ENCODE measurements at places on chromosomes 3 and 15.
A peak's percentile ranks its signal among the peaks of the same experiment; 100 is the strongest.

- no peak for DNase-seq
Measured at GRCh38 chr3:100257586-100257985, 3.2 kb upstream of the TBC1D23 start.

DNA sequence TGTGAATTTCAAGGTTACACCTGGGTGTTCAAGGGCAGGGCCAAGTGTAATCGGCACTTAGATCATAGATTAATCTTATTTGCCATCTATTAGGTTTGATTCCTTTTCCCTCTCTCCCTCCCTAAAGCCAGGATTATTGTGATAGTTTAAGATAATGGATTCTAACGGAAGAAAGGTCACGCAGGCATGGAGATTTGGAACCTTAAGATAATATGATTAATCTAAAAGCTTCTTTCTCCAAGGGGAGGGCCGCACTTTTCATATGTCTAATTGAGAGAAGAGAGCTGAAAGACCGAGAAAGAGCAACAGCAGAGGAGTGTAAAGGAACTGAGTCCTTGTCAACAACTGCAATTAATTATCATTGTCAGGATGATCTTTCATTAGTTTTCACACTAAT, 858.8 kb upstream of the NR2F2 start:
- no peak for DNase-seq

- DNase-seq = no peak
Measured at GRCh38 chr3:127011270-127011992, 28.5 kb downstream of the PLXNA1 start.

- peak; percentile 66 for DNase-seq
Measured at GRCh38 chr3:13077431-13078162, 4.4 kb upstream of the IQSEC1 start.

DNA sequence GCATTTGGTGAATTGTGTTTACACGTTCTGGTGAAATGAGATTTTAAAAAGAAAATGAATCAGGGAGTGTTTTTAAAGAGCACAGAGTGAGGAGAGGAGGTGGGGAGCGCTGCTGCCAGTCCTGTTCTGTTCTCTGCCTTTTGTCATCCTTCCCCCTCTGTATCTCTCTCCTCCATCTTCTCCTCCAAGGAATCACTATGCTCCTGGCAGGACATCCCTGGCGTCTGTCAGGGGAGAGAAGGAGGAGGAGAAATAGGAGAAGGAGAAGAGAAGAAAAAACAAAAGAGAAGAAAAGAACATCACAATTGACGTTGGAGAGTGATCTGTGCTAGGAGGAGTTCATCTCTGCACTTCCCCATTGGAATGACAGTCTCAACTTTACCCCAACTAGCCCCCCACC, 627.6 kb upstream of the TBL1XR1 start:
- DNase-seq = no peak

GRCh38 chr3:55624238-55624637, 137.1 kb upstream of the WNT5A start:
- no peak for DNase-seq

- no peak for DNase-seq
Measured at GRCh38 chr15:86879250-86880229, 799.9 kb downstream of the AGBL1 start.

- no peak for DNase-seq
Measured at GRCh38 chr3:32180141-32180784, 58.2 kb upstream of the CMTM8 start.

DNA sequence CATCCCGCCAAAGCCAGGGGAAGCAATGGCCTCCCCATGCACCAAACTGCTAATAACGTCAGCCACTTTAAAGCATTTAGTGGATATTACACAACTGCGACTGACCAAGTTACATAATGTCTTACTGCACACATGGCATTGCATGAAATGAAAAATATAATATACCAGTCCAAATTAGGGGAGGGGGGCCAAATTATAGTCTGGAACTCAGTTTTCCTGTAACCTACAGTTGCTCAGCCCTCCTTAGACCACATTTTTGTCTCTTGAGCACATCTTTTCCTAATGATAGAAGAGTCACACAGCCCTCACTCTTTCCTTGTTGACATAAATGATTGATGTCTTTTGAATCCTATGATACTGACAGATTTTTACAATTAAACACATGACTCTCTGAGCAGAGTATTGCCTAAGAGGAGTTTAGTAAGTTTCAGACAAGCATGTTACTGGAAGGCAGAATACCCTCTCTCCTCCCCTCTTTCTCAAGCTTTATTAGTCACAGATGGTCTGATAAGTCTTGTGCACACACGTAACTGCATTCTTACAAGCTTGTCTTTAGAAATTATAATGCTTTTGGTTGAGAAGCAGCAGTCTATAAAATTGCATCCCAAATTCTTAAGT, 1.1 kb upstream of the PLD1 start:
- DNase-seq = no peak

GRCh38 chr3:42556089-42556632, 25.6 kb downstream of the SEC22C start:
- no peak for DNase-seq

GRCh38 chr3:25856902-25857518, 67.1 kb downstream of the OXSM start:
- DNase-seq = no peak

DNA sequence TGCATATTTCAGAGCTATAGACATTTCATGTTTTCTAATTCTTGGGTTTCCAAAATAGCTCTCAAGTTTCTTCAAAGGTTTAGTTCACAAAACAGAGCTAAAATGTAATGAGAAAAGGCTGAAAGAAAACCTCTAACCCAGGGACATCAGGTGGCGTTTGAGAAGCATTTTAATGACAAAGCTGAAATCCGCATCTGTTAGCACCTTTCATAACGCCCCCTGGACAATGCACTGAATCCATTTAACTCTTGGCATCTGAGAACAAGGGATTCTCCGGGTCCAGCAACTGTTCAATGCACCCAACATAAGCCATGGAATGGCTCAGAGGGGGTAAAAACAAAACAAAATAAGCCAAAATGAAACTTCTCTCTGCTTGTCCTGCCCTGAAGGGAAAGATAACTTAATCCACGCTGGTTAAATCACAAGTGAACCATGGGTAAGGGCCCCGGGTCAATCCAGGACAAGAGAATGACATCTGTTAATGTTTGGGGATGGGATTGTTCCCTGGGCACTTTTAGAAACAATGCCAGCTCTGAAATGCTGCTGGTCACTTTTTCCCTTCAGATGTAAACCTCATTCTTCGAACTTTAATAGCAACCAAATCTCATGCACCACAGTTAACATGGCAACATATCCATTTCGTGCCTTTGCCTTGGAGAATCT, 466.2 kb upstream of the ADAMTS9 start:
- DNase-seq = no peak

- DNase-seq = no peak
Measured at GRCh38 chr3:119808843-119809242, 26.9 kb downstream of the NR1I2 start.

DNA sequence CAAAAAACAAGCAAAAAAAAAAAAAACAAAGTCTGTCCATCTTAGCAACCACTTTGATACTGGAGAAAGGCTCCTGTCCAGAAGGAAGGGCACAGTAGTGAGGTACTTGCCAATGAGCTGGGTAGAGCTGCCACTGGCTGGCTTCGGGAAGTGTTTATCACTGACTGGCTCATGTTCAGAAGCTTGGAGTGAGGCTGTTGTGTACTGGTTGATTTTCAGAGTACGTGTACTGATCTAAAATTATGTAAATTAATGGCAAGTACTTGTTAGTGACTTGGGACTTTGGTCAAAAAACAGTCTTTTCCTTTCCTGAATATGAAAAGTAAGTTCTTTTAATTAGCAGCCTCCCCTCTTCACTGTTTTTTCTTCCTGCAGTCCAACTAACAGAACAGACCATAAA, 979 bp upstream of the ZNF621 start:
- DNase-seq = no peak

DNA sequence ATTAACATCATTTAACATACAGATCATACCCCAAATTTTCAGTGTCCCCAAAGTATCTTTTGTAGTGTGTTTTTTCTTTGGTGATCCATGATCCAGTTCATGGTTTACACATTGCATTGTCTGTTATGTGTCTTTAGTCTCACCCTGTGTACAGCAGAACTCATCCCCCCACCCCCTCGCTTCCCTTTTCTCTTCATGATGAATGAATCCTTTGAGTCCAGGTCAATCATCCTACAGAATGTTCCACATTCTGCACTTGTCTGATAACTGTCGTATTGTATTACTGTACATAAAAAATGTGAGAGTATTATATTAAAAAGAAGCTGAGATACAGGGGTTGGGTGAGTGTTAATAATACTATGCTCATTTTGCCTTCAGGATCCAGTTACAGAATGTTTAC, 14.6 kb upstream of the NIT2 start:
- DNase-seq = no peak

- no peak for DNase-seq
Measured at GRCh38 chr3:191412759-191413158, 48.2 kb upstream of the PYDC2 start.

GRCh38 chr15:81285461-81285860, 38.5 kb downstream of the STARD5 start:
- no peak for DNase-seq

GRCh38 chr3:158846803-158847451, 45.1 kb downstream of the MFSD1 start:
- DNase-seq = no peak

DNA sequence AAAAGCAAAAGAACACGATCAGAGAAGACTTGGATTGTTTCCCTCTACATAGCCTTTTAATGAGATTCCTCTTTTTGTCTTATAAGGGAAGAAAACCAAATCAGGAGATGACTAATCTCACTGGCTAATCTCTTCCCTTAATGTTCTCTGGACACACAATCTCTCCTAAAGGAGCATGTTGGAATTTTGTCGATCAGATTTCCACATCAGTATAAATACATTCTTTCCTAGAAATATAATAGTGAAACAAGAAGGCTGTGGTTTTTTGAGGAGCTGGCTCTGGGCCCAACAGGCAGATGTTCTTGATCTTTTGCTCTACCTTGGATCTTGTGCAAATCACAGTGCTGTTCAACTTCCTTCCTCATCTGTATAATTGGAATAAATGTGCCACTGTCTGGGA, 94.0 kb downstream of the GTPBP8 start:
- no peak for DNase-seq

DNA sequence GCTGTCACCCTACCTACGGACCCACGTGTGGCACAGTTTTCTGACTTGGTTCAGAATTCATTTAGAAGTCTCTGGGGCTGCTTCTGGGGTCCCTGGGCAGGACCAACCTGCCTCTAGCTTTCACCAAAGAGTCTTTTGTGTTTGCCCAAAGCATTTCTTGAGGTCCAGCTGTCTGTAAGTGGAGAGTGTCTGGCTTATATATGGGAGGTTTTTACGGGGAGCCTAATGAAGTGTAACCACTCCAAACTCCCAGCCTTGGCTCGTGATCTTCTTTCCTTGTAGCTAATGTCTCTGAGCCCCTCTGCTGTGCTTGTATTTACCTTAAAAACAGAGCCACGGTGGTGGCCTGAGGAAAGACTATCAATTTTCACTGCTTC, 109.0 kb upstream of the CTDSPL start:
- no peak for DNase-seq

DNA sequence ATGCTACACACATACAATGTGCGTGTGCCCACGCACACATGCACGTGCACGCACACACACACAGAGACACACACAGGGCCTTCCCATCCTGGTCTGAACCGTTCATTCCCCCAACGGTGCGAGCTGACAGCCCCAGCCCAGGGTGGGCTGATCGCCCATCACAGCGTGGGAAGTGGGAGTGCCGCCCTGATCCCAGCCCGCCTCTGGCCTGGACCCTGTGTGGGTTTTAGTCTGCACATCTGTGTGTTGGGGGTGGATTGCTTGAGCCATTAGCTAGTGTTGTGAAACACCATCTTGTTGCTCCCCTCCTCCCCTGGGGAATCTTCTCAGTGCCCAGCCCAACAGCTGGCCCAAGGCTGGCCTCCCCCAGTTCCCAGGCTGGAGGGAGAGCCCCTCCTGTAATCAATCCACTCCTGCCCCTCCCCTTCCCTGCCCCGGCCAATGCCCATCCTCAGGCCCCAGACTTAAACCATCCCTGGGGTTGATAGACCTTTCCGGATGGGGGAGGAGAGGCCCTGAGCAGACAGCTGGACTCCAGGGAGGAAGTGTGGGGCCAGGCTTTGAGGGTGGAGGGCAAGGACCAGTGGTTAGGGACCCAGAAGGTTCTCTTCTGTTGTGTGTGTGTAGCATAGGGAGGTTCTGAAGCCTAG, 8.3 kb downstream of the SEMA3G start:
- DNase-seq = no peak

DNA sequence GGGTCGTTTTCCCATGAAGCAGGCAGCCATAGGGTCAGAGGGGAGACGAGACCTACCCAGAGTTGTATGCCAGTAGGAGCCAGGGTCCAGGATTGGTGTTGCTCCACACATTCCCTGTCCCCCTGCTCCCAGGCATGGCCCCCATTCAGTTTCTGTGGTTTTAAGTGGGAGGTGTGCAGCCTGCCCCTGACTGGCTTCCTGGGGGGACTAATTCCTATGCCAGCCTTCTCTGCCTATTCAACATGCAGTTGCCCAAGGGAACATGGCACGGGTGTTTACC, 126.3 kb downstream of the EEFSEC start:
- DNase-seq = no peak

DNA sequence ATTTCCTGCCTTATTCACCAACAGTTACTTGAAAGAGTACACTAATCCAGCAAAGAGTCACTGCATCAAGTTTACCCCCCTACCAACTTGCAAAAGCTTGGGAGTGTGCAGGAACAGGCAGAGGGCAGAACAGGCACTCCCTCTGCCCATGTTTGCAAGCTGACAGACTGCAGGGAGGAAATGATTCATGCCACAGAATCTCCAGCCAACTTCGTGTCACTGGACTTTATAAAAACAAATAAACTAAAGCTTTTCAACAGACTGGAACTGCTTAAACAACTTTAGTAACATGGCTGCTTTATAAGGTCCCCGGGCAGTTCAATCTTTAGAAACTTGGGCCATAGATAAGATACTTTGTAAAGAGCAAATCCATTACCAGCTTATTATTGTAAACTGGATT, 129.5 kb downstream of the THRB start:
- no peak for DNase-seq

GRCh38 chr3:16516695-16517481, 3.4 kb upstream of the RFTN1 start:
- DNase-seq = no peak

GRCh38 chr3:15110206-15110605, 11.3 kb upstream of the RBSN start:
- DNase-seq = no peak

- no peak for DNase-seq
Measured at GRCh38 chr15:26525096-26525495, 247.8 kb downstream of the GABRB3 start.

GRCh38 chr3:15325228-15325627, 7.2 kb downstream of the SH3BP5 start:
- no peak for DNase-seq

DNA sequence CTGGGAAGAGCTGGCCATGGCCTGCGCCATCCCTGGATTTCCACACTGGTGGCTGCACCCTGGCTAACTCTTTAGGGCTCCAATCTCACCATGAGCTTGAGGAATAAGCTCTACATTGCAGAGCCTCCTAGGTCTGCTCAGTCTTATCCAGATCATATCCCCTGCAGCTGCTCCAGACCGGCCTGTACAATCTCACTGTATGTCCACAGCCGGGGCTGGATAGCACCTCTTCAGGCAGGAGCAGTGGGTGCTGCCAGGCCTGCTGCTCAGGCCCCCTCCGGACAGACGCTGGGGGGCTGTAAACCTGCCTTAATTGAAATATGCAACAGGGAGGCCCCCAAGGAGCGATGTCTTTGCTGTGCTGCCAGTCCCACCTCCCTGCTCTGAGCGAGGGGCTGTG, 15.6 kb downstream of the INSYN1 start:
- no peak for DNase-seq

GRCh38 chr3:150218236-150218635, 189.9 kb upstream of the TSC22D2 start:
- no peak for DNase-seq

GRCh38 chr15:28887339-28888174, 1.8 kb downstream of the APBA2 start:
- no peak for DNase-seq

GRCh38 chr15:98873441-98874218, 134.0 kb downstream of the PGPEP1L start:
- DNase-seq = no peak

All from anterior cingulate cortex (tissue), 58 donors.